ENCODE measurements at places on chromosomes 16 and 17. TPM values are rescaled to one million over a fixed set of nuclear protein-coding genes. Genes with fewer than 3 reads are reported as not detected.

The MMP15 gene
- total RNA-seq, result 1.1 TPM

The C1QTNF8 gene
- not detected for total RNA-seq

GRCh38 chr16:14560523-14560922 lies 69.5 kb downstream of the PARN start:
- no peaks in the 10 kb centered on the region for H3K36me3 ChIP-seq
- no peak overlapping the region for H3K27ac ChIP-seq
- H3K4me1 ChIP-seq, result peaks cover under 1% of the 10 kb centered on the region
- no peaks in the 10 kb centered on the region for H3K27me3 ChIP-seq
- DNase-seq, result no peak

DNA sequence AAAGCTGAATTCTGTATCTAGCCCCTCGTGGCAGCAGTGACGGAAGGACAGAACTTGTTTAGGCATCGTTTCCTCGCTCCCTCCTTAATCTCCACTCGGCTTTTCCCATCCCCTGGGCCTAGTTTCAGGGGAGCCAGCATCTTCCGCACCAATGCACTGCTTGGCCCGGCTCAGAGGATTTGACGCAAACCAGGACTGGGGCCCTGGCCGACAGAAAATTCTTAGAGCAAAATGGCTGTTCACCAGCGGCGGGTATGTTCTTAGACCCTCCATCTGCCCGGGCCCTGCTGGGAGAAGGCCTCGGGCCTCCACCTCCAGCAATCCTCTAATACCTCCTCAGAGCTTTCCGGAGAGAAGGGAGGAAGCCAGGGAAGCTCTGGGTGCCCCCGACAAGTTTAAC lies 54.6 kb downstream of the TBC1D16 start:
- no peak overlapping the region for H3K4me3 ChIP-seq
- DNase-seq, result no peak
- no peaks in the 10 kb centered on the region for H3K27me3 ChIP-seq
- no peak overlapping the region for H3K27ac ChIP-seq

DNA sequence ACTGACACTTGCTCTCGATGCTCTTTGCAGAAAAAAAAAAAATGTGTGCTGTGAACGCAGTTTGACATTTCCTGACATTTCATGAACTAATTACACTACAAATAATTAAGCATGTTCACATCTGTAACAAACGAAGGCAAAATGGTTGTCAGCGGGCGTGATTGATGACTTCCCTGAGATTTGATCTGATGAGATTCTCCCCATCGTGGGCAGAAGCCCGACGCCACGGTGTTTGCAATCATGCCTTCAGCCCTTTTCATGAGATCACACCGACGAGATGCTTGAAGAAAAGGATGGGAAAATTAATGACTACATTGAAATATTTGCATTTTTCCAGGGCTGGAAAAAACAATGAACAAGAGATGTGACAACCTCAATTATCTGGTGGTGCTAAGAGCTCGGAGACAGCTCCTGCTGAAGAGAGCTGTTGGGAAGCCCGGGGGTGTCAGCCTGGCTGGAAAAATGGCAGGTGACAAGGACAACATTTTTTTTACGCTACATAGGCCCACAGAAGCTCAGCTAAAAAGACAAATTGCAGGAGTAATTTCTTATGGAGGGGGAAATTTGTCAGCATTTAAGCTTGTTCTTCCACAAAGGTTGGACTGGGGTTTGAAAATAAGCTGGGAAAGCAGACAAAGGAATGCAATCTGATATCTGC lies 259.4 kb upstream of the IRX3 start:
- no peaks in the 10 kb centered on the region for H3K27me3 ChIP-seq
- H3K4me3 ChIP-seq, result no peak overlapping the region
- no peak for DNase-seq
- no peak overlapping the region for H3K27ac ChIP-seq

GRCh38 chr16:65572156-65572555 lies 450.3 kb upstream of the CDH11 start:
- no peak overlapping the region for H3K27ac ChIP-seq
- no peak overlapping the region for H3K4me3 ChIP-seq
- no peaks in the 10 kb centered on the region for H3K36me3 ChIP-seq
- no peaks in the 10 kb centered on the region for H3K4me1 ChIP-seq

DNA sequence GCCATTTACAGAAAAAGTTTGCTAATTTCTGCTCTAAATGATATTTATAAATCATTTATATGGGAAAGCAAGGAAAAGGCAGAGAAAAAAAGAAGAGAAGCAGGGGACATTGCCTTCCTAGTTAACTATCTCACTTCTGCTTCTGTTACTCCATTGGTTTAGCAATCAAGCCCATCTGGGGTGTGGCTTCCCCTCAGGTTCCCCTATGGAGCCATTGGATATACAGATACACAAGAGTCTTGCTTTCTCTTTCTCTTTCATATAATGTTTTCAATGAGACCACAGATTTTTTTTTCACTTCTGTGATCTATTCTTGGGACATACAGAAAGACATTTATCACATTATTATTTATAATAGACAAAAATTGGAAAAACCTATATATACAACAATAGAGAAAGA lies 105.6 kb upstream of the TOM1L1 start:
- H3K27me3 ChIP-seq, result no peaks in the 10 kb centered on the region
- H3K36me3 ChIP-seq, result no peaks in the 10 kb centered on the region
- H3K4me3 ChIP-seq, result no peak overlapping the region
- H3K27ac ChIP-seq, result no peak overlapping the region

- no peak for DNase-seq
- H3K27ac ChIP-seq, result no peak overlapping the region
- H3K4me1 ChIP-seq, result no peaks in the 10 kb centered on the region
- H3K4me3 ChIP-seq, result no peak overlapping the region
Measured at GRCh38 chr17:35705705-35706104, 25.7 kb upstream of the RASL10B start.

- H3K36me3 ChIP-seq, result no peaks in the 10 kb centered on the region
- H3K4me1 ChIP-seq, result no peaks in the 10 kb centered on the region
- H3K27ac ChIP-seq, result no peak overlapping the region
- H3K4me3 ChIP-seq, result no peak overlapping the region
- H3K27me3 ChIP-seq, result no peaks in the 10 kb centered on the region
Measured at GRCh38 chr16:11610580-11610979, 23.9 kb upstream of the LITAF start.
